NCI-H1105 treated with DMSO at 0.1 percent for 48 hours (cell line): ENCODE measurements at places on chromosomes 12 and 14.
A peak's percentile ranks its signal among the peaks of the same experiment; 100 is the strongest.

DNA sequence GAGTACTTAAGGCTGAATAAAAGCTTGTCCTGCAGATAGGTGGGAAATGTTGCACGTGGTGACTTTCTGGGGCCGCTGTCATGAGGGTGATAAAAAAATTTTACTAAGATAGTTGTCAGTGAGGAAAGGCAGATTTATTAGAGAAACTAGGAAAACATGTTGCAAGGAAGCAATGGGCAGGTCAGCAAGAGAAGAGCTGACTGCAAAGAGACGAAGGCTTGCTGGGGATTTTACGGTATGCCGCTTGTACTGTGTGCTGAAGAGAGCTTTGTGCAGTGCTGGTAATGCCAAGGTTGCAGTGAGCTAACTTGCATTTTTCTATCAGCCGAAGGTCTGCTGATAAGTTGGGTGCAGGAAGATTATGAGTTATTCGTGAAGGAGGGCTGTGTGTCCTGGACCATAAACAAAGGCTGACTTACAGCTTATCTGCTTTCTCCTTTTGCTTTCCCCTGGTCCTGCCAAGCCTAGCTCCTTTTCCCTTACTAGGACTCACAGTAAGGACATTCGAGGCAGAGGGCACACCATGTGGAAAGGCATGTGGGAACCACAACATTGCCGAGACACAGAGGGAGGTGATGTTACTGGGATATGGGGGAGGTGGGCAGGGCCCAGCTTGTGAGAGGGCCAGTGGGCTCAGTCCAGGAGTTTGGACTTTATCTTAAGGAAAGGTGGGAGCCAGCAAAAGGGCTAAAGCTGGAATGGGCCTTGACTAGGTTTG lies 7.4 kb upstream of the CCDC88C start:
- no peak for DNase-seq

- no peak for DNase-seq
These were observed 87.7 kb downstream of the ADGRD1 start for GRCh38 chr12:131041216-131041967.

GRCh38 chr12:10366875-10367274 lies 23.0 kb downstream of the KLRK1 start:
- no peak for DNase-seq

GRCh38 chr12:4562034-4562657 lies at the start of gene DYRK4:
DYRK4 (plus strand) TSS chr12:4562208; CDS start chr12:4562246, 38 bp downstream.
- DNase-seq = peak; percentile 62

GRCh38 chr14:67221248-67221981 lies 19.8 kb upstream of the PALS1 start:
- no peak for DNase-seq

GRCh38 chr14:77647853-77648252 lies 31.4 kb upstream of the SPTLC2 start:
- DNase-seq = no peak

GRCh38 chr12:93813186-93813585 lies 136.0 kb downstream of the CRADD start:
- no peak for DNase-seq

- DNase-seq = no peak
These were observed 83.0 kb downstream of the LLPH start for GRCh38 chr12:66047411-66048021.

- DNase-seq = peak; percentile 14
These were observed 601 bp downstream of the ZNF839 start for GRCh38 chr14:102320033-102320660.

DNA sequence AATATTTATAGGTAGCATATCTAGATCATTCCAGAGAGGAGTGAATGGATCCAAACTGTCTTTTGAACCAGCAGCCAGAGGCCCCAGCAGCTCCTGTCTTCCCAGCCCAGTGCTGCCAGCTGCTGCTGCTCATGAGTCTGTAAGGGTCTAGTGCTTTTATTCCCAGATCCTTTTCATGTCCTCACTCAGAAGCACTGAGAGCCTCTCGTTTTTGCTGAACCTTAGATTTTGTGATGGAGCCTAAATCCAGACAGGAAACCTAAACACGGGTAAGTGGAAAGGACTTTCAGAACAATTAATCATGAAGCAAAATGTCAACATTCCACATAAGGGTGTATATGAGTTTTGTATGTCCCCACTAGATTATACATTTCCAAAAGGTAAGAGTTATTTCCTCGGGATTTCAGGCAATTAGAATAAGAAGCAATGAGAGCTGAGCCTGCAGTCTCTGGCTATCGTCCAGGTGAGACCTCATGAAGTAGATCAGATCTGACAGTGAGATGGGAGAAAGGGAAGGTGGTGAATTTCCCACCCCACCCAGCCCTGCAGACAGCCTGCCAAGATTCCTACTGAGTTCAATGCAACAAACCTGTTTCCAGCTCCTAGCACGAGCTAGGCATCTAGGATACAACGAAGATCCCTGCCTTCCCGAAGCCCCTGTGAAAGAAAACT lies 84.4 kb downstream of the NINJ2 start:
- peak; percentile 62 for DNase-seq

DNA sequence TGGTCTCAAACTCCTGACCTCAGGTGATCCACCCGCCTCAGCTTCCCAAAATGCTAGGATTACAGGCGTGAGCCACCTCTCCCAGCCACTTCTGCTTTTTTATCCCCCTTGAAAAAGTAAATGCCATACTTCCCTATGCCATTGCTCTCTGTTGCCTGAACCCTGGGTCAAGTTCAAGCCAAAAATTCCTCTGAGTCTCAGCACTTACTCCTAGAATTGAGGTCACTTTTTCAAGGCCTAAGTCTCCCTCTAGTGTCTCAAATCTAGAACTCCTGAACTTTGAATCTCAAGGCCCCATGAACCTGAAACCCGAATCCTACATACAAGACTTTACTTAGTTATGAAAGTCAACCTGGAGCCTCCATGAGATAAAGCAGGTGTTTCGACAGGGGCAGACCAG lies 1.4 kb upstream of the APOBEC1 start:
- no peak for DNase-seq

- DNase-seq = no peak
These were observed 805.4 kb downstream of the VRK1 start for GRCh38 chr14:97602438-97603117.

DNA sequence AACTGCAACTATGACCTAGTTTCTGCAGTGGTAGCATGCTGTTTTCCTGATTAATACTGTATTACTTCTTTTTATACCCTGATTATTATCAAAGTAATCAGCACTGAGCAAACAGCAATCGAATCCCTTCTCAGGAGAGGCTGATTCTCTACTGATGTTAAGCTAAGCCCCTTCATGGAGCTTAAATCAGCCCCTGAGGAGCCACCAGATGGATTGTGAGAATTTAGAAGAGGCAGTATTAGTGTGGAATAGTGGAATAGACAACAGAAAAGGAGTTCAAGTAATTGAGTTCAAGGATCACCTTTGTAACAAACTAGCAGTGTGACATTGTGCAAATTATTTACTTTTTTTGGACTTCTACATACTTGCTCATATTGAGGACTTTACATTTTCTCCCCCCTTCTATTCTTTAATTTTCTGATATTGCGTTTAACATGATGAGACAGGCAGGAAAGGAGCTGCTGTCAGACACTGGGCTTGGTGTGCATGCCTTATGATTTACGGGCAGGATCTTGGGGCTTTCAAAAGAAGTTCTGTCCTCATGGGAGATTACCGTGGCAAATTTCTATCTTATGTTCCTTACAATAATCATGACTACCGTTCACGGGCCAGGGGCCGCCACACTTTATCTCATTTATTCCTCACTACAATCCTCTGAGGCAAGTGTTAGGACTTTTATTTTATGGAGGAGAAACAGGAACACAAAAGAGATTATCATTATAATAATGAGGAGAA lies 68.0 kb downstream of the PTPRR start:
- DNase-seq = no peak

GRCh38 chr14:22884076-22884737 lies 1.2 kb downstream of the REM2 start:
- DNase-seq = no peak

- no peak for DNase-seq
These were observed 50.5 kb downstream of the TTC9 start for GRCh38 chr14:70692210-70692609.

DNA sequence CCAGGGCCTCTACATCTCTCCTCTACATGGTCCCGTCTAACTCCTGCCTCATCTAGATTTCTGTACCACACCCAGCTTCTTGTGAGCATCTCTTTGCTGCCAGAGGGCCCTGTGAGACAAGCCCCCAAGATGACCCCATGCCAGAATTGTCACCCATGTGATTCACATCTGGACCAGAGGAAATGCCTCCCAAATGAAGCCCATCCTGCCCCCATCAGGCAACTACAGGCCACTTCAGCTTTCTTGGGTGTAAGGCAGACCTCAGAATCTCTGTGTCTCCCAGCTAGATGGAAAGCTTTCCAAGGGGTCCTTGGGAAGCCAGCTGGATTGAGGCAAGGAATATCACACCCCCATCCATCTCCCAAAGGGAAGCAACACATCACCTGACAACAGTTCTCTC lies 9.3 kb upstream of the OAS3 start:
- DNase-seq = no peak

GRCh38 chr12:127620735-127621355 lies 646.1 kb upstream of the TMEM132C start:
- DNase-seq = peak; percentile 93

DNA sequence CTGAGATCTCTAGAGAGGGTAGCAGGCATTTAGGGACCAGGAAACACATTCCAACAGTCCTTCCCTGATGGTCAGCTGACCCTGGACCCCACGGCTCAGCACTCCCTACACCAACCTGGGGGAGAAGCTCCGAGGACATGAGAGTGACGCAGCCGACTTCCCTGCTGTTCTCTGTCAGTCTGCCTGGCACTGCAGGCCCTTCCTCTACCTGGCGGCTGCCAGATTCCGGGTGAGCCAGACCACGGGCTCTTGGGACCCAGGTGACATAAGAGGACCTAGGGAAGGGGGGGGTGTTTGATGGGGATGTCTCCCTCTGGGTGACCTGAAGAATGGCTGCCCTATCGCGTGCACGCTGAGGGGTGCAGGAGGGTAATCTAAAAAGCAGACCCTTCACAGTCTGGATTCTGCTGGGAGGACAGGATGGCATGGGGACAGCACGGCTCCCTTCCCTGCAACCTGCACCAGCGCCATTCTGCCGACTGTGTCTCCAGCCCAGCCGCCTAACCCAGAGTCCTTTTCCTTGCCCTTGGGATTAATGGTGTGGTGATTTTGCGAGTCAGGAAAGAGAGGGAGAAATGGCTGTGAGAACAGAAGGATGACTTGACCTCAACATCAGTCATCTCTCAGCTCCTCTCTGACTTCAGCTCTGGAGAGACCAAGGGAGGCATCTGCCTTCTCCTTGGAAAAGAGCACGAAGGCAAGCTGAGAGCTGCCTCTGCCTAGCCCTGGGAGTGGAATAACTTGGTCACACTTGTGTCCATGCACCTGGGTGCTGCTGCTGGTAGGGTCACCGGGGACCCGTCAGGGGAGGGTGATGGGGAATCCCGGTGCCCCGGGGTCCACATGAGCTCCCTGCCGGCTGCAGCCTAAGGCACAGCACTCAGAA lies 158.5 kb downstream of the CALM1 start:
- no peak for DNase-seq

DNA sequence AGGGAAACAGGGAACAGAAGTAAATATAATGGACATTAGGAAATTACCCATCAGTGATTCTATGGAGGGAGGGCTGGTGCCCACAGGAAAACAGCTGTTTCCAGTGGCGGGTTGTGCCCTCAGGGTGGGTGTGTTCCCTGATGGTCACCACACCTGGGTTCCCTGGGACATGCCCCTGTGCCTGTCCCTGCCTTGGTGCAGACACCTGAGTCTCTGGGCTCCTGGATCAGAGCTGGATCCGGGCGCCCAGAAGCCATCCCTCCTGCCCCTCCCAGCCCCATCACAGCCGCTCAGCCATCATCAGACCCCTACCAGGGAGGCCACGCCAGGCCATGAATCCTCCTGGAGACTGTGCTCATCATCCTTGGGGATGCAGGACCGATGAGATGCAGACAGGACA lies 307.2 kb upstream of the SFSWAP start:
- no peak for DNase-seq

GRCh38 chr14:24074625-24075484 lies 3.5 kb downstream of the CPNE6 start:
- no peak for DNase-seq

- DNase-seq = no peak
These were observed 124.1 kb downstream of the ARMH4 start for GRCh38 chr14:58027904-58028303.

DNA sequence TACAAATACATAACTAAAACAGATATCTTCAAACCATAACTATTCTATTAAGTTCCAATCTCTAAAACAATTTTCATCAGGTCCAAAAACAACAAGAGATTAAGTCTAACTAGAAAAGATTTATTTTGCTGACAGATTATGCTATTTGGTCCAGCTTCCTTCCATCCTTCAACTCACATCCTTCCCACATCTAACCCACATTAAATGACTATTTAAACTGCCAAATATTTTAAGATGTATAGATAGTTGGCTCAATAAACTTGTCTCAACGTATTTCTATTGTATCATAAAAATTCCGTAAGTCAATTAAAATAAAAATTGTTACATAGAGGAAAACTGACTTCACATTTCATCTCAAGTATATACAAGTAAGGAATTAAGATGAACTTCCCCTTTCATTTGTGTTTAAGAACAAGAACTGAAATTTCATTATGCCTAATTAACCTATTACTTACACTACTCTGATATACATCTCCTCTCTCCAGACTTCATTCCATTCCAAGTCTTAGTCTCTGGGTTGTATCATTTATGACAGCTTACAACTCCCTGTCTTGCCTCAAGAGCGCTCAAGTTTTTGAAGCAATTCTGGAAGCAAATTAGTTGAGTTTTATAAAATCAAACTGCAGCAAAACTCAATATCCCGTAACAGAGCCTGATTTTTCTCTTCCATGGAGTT lies 25.4 kb downstream of the PAWR start:
- no peak for DNase-seq

DNA sequence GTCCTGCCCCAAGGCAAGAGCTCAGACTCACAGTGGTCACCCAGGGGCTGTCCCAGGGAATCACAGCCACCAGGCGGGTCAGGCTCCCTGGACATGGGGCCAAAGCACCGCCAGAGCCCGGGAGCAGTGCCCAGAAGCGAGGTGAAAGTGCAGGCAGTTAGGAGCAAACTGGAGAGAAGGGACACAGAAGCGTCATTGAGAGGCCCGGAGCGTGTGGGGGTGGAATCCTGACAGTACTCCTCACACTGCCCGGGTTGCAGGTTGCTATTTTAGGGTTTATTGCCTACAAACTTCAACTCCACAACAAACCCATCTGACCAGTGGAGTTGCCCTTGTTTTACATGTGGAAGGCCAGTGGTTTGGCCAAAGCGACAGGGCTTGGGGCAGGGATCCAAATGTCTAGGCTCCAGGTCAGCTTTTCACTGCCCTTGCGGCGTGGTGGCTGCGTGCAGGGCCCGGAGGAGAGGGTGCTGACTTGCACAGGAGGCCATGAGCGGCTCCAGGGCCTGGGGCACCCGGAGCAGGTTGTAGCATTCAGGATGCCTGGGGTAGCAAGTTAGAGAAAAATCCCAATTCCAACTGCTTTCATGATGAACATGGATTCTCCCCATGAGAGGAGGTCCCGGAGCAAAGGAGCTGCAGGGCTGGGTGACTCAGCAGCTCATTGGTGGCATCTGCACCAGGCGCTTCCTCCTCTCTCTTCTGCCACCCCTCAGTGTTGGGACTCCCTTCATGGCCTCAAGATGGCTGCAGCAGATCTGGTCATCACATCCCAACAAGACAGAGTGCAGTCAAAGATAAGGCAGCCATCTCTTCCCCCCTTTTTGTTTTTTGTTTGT lies 112.3 kb upstream of the NCOR2 start:
- no peak for DNase-seq

GRCh38 chr12:46970636-46971035 lies 108.8 kb upstream of the PCED1B start:
- no peak for DNase-seq
